Skin of body (tissue), 3 donors: ENCODE measurements at places on chromosomes 4 and X.

- no peak for DNase-seq
Measured at GRCh38 chrX:9701790-9702189, 63.9 kb downstream of the GPR143 start.

GRCh38 chr4:39178706-39179105, 3.6 kb upstream of the WDR19 start:
- DNase-seq, result no peak

DNA sequence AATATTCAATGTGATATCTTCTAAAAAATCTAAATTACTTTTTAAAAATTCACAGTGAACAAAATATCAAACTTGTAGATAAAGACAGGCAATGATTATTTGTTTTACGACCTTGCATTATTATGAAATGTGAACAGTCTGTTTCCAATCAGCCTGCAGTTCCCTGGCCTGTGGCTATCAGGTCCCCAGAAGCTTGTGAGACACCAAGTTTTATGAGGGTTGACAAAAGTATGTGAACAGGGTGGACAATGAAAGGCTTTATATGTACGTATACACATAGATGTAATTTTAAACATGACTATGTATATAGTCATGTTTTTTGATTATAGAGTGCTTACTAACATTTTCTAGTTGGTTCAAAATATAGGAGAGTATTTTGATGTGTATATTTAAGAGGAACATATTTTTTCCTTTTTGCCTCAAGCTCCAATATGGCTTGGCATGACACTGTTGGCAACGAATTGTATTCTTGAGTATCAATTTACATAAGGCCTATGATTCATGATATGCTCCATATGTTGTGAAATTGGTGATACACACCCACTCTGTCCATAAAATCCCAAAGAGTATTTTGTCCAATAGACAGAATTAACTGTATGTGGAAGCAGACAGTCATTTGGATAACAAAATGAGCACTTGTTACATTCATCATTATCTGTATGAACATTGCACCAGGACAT, 55.7 kb downstream of the BTC start:
- peak; percentile 49 for DNase-seq

DNA sequence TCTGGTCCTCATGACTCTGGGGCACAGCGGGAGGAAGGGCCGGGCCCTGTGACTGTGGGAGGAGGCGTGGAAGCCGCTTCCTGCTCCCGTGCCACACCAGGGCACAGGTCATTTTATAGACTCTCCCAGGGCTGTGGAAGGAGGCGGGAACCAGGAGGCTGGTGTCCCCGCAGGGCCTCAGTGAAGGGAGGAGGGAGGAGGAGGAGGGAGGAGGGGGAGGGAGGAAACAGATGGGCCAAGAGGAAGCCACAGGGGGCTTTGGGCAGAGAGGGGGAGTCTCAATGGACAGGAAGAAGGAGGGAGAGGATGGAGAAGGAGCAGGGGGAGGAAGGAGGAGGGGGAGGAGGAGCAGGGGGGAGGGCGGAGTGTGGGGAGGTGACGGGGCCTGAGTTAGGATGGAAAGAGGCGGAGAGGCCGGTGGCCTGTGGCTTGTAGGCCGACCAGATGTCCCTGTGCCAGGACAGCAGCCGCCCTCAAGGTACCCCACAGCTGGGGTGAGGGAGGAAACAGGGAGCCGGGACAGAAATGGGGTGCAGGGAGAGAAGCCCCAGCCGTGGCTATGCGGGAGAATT, 6.2 kb upstream of the PLCXD1 start:
- DNase-seq, result no peak

- no peak for DNase-seq
Measured at GRCh38 chr4:2799224-2799911, 6.5 kb downstream of the SH3BP2 start.

DNA sequence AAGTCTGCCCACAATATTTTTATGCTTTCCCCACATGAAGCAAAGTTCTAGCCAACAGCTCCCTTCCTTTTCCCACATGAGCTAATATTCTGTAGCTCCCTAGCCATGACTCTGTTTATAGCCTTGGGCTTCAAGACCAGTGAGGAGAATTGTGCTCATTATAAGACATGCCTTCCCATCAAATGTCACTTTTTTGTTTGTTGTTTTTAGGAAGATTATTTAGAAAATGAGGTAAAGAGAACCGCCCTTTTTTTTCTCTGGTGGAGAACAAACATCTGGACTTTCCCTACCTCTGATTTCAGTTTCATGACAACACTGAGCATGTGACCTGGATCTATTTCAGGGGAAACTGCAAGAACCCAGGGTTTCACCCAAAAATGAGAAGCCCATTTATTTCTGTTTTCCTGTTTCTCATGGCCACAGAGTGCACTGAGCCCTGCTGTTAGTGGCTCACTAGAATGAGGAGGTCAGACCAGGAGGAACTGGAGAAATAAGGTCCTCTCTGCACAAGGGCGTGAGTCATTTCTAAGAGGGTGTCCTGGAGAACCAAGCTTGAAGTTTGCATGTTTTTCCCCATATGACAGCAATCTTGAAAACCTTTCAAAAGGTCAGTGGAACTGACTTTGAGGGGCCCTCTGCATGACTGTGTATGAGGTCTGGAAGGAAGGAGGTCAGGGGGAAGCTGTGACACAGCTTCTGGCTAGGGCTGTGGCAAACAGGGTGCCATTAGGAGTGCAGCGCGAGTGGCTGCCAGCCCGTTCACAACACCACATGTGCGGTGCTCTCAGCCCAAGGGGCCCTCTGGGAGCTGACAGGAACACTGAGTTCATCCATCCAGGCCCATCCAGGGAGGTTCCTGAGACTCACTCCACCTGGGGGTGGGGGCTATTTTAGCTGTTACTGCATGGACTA, 55.2 kb downstream of the CHST7 start:
- DNase-seq, result no peak

GRCh38 chrX:140697618-140698017, 11.9 kb upstream of the LINC00632 start:
- DNase-seq, result no peak

GRCh38 chrX:63855896-63856295, 70.9 kb upstream of the ARHGEF9 start:
- no peak for DNase-seq
